Cardiac fibroblast (primary cell): ENCODE measurements at places on chromosomes 12 and 14.

DNA sequence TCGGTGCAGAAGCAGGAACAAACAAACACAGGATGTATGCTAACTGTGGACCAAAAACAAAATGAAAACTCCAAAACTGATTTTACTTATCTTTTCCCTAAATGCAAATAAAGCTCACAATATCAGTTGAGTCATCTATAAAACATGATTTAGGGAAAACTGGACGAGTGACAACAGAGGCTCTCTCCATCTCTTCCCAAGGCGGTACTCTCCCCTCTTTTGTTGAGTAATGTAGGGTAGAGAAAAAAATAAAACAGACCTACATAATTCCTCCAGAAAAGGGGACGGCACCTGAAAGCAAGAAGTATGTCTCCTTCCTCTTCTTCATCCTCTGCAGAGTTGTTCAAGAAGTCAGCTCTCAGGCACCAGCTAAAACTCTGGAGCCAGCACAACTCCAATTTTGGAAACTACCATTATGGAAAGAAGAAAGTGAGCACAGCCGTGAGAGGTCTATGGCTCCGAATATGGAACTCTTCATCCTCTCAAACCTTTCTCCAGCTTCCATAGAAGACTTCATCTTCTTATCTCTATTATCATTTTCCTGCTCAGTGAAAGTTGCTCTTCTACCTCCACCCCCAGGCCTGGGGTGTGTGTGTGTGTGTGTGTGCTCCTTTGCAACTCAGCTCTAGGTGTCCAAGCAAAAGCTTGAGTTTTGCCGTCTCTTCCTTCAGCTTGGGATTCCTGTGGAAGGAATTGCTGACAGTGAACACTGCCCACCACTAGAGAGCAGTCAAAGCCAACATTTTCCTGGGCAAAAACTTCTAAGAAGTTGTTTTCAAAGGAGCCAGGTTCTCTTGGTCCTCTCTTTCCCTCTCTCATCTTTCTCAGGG lies 155.4 kb downstream of the DIO2 start:
- DNase-seq, result peak; percentile 71

DNA sequence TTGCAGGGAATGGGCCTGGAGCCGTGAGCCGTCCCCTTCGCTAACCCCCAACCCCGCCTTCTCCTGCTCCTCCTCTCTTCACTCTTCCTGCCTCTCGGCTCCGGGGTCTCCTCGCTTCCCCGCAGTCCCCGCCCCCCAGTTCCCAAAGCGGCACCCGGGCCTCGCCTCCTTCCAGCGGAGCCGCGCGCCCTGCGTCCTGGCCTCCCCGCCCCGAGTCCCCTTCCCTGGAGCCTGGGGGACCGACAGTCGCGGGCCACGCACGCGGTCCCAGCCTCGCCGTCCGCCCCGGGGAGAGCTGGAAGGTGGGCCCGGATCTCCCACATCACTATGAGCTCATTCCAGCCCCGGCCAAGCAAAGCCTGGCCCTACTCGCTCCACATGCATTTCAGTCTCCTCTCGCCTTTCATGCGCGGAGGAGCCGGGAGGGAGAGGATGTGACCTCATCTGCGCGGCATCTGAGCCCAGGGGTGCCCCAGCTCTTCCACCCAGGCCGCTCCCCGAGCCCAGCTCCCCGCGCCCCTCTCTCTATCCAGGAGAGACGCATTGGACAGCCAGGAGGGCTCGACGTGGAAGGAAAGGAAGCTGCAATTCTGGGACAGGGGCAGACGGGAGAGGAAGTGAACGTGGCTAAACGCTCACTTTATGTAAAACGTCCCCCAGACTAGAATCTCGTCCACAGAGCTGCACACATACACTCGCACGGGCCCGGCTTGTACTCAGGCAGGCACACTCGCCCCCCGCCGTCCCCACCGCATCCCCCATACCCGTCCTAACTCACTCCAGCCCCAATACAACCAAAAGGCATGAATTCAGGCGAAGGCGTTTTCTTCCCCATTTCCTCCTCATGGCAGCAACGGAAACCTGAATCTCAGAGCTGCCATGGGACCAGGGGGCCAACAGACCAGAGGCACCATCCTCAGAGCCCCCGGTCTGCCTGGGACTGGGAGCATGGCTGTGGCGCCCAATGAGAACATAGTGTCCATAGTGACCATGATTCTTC lies 108.7 kb upstream of the CCND2 start:
- peak; percentile 50 for DNase-seq

DNA sequence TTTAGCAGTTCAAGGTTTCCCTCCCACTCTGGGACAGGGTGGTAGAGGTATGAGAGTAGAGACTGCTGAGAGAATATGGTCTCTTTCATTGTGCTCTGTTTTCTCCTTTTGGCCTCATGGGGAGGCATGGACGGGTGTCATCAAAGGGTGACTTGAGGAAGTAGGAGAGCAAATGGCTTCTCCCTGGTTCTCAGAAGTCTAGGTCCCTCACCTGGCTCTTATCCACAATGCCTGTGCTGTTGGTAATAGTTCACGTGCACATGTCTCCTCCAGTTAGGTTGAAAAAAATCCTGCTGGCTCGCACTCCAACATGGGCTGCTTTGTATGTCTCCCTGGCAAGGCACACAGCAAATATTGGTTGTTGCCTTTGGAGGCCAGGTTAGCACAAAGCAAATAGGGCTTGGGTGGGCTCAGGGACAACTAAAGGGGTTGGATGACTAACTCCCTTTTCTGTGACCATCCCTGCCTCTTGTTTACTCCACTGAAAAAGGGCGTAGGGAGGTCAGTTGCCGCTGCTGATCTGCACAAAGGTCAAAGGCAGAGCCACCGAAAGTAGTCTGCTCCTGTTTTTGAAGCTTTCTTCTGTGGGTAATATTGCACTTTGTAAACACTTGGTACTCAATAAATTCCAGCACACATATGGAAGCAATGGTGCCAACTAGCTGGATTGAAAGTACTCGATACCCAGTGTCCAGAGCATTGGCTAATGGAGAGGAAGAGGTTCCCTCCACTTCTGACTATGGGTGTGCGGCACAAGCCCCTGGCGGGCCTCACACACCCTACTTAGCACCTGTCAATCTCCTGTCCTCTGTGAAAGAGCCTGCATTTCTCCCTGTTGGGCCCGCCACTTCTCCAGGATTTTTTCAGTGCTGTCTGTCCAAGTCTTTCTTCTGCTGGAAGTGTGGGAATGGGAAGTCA lies 121.8 kb downstream of the SLC38A6 start:
- no peak for DNase-seq

DNA sequence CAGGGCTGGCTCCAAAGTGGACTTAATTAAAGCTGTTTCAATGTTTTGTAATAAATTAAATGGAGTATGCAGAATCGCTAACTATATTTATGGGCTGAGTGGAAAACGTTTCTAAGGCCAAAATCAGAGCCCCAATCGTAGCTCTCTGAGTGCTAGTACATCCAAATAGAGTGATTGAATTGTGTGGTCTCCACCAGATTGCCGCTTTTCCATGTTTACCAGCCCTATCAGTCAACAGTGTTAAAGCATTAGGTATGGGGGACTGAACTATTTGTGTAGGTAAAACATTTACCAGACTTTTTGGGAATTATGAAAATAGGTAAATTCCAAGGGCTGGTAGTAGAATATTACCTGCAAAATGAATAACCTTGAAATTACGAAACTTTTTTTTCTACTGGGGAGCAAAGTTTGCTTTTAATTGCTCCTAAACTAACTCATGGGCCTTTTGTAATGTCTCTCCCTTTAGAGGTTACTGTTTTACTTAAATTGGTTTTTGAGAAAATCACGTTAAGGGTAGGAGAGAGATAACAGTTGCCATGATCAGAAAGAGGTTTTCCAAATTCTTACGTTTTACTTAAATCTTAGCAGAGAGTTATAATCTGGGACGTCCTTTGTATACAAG lies 28.0 kb upstream of the METAP2 start:
- no peak for DNase-seq

- DNase-seq, result no peak
Observed at GRCh38 chr12:87196321-87196720, 832.9 kb downstream of the C12orf50 start.

DNA sequence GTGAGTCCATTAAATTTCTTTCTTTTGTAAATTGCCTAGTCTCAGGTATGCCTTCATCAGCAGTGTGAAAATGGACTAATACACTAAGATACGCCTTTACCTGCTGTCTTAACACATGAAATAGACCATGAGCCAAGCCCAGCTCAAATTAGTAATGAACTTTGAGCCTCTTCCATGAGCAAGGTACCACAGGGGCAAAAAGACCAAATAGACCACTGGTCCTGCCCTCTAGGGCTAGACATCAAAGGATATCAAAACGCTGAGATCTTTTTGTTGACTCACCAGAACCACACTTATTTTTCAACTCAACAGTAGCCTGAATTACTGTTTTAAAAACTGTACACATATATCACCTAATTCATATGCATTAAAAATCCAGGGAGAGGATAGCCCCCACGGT lies 137.5 kb upstream of the NOS1 start:
- DNase-seq, result no peak

DNA sequence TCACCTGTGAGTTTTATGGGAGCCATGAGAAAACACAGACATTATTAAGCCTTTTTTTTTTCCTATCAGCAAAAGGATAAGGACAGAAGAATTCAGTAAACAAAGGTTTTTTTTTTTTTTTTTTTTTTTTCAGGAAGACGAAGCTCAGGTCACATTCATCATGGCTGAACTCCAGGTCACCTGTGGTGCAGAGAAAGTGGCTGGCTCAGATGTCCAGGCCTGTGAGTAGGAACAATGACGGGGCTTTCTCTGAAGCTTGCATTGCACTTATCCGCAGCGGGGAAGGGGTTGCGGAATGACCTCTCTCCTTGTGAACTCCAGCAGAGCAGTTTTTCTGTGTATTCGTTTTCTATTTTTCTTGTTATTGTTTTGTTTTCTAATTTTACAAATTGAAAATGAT lies 759.6 kb upstream of the TMEM132C start:
- DNase-seq, result no peak

DNA sequence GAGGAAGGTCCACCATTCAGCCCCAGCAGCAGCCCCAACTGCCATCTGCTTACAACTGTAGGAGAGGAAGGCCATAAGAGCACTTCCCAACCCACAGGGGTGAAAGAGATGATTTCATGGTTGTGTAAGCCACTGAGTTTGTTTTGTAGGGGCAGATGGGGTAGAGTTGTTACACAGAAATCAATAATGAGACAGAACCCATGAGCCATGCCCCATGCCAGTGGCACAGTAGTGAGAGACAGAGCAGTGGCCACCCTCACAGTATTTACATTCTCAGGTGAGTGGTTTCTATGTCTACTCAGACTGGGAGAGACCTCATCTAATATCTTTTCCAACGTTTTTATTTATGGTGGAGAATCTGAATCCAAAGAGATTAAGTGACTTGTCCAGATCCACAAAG lies 68.6 kb downstream of the NUAK1 start:
- no peak for DNase-seq

DNA sequence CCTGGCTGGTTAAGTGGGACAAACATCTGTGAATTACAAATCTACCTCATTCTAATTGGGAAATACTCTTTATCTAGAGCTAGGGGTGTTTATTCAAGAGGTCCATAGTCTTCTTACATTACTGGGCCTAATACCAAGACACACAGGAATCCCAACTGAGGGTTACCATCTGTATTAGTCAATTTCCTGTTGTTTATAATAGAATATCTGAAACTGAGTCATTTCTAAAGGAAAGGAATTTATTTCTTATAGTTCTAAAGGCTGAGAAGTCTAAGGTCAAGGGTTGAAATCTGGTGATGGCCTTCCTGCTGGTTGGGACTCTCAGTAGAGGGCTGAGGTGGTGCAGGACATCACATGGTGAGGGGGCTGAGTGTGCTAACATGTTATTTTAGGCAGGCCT lies 36.0 kb downstream of the RTRAF start:
- peak; percentile 94 for DNase-seq

- no peak for DNase-seq
Observed at GRCh38 chr12:94187361-94187760, 39.0 kb downstream of the PLXNC1 start.

GRCh38 chr12:120584343-120585149 lies 3.3 kb upstream of the POP5 start:
- peak; percentile 19 for DNase-seq

- DNase-seq, result peak; percentile 83
Observed at GRCh38 chr12:4855121-4855924, 54.4 kb upstream of the KCNA1 start.

DNA sequence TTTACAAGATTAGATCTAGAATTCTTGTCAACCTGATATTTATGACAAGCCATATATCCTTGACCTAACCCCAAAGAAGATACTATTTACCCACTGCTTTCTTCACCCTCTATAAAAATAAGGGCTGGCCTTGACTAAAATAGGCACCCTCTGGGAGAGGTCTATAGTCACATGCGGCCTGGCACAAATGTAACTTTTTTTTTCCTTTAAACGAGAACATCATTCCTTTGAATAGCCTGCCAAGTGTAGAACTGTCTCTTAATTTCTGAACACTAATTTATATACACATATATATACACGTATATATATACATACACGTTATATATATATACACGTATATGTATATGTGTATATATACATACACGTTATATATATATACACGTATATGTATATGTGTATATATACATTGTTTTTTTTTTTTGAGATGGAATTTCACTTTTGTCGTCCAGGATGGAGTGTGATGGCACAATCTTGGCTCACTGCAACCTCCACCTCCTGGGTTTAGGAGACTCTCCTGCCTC lies 18.6 kb downstream of the PPTC7 start:
- DNase-seq, result no peak

GRCh38 chr14:75092698-75093097 lies 23.3 kb downstream of the ZC2HC1C start:
- no peak for DNase-seq

- DNase-seq, result no peak
Observed at GRCh38 chr12:6396031-6396430, 12.1 kb downstream of the LTBR start.
